ENCODE measurements at places on chromosomes 4 and X.
A peak's percentile ranks its signal among the peaks of the same experiment; 100 is the strongest.

DNA sequence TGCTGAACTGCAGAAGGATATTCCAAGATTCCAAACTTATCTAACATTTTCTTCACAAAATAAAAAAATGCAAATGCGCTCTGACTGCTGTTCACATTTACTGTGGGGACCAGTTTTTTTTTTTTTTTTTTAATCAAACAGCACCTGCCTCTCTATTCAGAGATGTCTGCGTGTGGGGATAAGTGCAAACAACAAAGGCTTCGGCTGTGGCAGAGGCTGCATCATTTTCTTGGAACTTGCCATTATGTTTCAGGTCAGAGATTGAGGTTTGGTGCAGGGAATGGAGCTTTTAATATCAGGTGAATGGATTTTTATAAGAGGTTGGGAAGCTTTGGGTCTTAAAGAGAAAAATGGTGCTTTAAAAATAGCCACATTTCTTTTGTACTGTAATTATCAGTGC lies 78.2 kb upstream of the TET2 start:
- DNase-seq = no peak

- DNase-seq = no peak
Measured at GRCh38 chr4:112860830-112861690, 188.4 kb upstream of the ANK2 start.

GRCh38 chrX:145816601-145817315 lies 871 bp upstream of the SLITRK2 start:
- no peak for DNase-seq

DNA sequence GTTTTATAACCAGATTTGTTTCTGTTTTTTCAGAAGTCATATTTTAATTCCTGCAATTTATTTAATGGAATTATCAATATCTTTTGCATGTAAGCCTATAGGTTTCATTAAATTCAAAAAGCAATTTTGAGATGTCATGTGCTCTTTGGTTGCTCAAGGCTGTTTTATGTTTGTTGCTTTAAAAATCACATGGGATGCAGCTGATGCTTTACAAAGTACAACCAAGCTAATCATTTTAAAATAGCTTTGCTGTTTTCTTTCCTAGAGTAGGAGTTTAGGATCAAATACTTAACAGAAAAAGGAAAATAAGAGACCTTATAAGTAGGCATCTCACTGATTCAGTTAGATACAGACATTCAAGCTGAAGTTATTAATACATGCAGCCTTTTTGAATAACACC lies 11.3 kb downstream of the CPEB2 start:
- DNase-seq = no peak

DNA sequence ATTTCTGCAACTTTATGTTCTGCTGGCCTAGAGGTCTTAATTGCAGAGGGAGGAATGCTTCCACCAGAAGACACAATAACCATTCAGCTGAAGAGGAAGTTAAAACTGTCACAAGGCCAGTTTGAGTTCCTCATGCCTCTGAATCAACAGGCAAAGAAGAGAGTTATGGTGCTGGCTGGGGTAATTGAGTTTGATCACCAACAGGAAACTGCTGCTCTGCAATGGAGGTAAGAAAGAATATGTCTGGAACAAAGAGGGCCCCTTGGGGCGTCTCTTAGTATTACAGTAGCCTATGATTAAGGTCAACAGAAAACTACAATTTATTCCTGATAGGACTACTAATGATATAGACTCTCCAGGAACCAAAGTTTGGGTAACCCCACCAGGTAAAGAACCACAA lies 744.0 kb downstream of the FSTL5 start:
- DNase-seq = peak; percentile 8

DNA sequence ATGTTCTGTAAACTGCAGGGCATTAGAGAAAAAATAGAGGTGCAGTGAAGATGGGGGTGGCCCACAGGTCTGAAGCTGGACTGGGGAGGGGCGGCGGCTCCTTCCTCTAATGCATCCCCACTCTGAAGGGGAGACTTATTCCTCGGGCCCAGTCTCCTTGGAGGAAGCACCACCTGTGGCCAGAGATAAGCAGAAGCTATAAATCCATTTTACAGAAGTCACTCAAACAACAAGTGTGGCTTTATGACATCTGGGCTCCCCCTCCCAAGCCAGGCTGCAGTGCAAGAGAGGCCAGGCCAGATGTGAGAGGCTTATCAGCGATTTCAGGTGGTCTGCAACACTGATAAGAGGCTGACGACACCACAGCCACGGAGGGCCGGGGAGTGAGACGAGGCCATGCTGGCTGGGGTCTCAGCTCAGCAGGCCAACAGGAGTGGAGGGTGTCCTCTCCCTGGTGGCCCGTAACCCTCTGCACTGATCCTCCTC lies 15.8 kb downstream of the CYTL1 start:
- no peak for DNase-seq

GRCh38 chr4:93654211-93654610 lies 174.3 kb upstream of the ATOH1 start:
- no peak for DNase-seq

GRCh38 chr4:59537246-59537886 lies 1662.8 kb upstream of the ADGRL3 start:
- DNase-seq = no peak

DNA sequence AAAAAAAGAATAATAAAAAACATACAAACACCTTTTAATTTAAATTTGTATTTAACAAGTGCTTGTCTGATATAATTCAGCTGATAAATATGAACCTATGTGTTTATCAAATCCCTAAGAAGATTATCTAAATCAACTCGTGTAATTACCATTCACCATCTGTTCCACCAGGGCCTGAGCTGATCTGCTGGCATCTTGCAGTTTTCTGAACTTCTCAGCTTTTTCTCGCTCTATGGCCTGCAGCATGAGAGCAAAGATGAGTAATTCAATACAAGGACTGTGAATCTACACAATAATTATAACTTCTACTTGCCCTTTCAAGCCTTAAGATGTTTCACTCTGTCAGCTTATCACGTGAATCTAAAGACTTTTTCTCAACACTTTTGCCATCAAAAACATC lies 709.7 kb downstream of the DMD start:
- no peak for DNase-seq

GRCh38 chr4:87570290-87570805 lies 38.0 kb upstream of the DSPP start:
- no peak for DNase-seq

- DNase-seq = peak; percentile 87
Measured at GRCh38 chr4:78056265-78057129, 626 bp upstream of the FRAS1 start.

DNA sequence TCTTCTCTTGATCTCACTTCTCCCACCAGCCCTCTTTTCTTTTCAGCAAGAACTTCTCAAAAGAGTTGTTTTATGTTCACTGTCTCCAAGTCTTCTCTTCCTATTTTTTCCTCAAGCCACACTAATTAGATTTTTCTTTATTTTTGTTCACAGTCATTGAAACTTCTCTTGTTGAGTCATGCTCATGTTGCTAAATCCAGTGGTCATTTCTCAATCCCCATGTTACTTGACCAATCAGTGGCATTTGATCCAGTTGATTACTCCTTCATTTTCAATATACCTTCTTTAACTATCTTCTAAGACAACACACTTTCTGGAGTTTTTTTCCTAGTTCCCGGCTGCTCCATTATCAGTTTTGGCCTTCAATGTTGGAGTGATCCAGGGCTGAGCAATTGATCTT lies 103.1 kb upstream of the LSM6 start:
- DNase-seq = no peak

DNA sequence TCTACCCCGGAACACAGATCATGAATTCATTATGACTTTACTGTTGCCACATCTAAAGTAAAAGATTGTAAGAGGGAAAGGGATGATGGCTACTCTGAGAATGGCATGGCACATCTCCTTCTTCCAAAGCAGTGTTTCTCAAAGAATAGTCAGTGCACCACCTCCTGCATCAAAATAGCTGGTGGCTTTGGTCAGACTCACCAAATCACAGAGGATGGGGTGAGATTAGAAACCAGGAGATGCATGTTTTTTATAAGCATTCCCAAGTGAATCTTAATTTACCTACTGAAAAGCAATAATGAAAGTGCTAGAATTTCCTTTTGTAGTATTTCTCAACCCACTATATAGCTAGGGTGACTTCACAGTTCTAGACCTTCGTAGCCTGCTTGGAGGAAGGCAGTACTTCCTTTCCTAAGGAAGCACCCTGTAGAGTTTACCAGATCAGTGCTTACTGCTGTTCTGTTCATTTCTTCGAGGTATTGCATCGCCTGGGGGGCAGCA lies 340.8 kb upstream of the KLF3 start:
- DNase-seq = peak; percentile 40

Data from fibroblast of skin of right biceps (primary cell).